ENCODE measurements at places on chromosomes 11 and 22.

DNA sequence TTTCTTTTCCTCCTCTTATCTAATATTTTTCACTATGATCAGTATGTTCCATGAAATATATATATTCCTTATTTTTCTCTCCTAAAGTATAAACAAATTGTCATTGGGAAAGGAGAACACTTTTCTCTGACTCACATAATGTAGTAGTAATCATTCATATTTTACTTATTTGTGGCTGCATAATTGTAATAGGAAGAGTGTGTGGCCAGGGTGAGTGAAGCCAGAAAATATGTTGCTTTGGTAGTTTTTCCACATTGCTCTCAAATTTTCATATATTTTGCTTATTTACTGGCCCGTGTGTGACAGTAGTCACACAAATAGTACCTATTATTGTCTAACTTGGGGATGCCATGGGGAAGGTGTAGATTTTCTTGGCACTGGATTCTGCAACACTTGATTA lies 172.1 kb downstream of the DYNC2H1 start:
- no peaks in the 10 kb centered on the region for H3K36me3 ChIP-seq
- no peaks in the 10 kb centered on the region for H3K27me3 ChIP-seq
- H3K27ac ChIP-seq = no peak overlapping the region

DNA sequence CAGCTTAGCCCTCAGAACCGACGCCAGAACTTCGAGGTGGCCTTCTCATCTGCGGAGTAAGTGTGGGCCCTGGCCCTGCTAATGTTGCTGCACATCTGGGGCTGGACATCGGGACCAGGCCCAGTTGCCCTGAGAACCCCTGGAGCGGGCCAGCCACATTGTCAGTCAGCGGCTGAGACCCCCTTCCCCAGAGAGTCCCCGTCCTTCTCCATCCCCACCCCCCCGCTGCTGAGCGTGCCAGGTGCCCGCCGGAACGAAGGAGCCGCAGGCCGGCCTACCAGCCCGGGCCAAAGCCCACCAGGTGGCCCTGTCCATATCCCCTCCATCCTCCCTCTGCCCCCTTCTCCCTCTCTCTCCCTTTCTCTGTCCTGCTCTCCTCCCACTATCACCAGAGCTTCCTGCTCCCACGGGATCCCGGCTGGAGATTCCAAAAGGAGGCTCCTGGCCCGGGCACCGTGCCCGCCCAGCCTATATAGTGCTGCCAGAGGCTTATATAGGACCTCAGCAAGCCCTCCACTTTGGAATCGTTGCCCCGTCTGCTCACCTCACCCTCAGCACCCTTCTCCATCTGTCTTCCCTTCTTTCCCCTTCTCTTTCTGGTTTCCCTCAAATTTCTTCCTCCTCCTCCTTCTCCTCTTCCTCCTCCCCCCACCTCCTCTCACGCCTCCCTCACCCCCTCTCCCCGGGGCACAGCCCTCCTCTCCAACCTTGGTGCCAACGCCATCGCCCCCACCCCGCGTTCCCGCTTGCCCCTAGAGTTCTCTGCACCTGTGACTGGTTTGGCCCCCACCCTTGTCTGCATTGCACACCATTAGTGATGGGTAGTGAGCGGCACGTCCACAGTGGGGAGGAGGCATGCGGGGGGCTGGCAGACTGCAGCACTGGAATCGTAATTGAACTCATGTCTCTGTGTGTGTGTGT lies 7.3 kb downstream of the SELENOM start:
- H3K27ac ChIP-seq = no peak overlapping the region
- H3K36me3 ChIP-seq = no peaks in the 10 kb centered on the region
- no peak for DNase-seq
- H3K27me3 ChIP-seq = no peaks in the 10 kb centered on the region
- no peak overlapping the region for H3K4me3 ChIP-seq

GRCh38 chr11:69928121-69928520 lies 108.9 kb upstream of the FGF3 start:
- no peak for DNase-seq
- H3K4me3 ChIP-seq = no peak overlapping the region
- no peaks in the 10 kb centered on the region for H3K36me3 ChIP-seq
- H3K27me3 ChIP-seq = no peaks in the 10 kb centered on the region
- no peak overlapping the region for H3K27ac ChIP-seq
- H3K4me1 ChIP-seq = no peaks in the 10 kb centered on the region

GRCh38 chr22:45210174-45210573 lies 30.5 kb downstream of the KIAA0930 start:
- no peak overlapping the region for H3K4me3 ChIP-seq
- H3K27me3 ChIP-seq = no peaks in the 10 kb centered on the region
- DNase-seq = no peak
- H3K36me3 ChIP-seq = no peaks in the 10 kb centered on the region
- H3K4me1 ChIP-seq = peaks cover 14% of the 10 kb centered on the region

DNA sequence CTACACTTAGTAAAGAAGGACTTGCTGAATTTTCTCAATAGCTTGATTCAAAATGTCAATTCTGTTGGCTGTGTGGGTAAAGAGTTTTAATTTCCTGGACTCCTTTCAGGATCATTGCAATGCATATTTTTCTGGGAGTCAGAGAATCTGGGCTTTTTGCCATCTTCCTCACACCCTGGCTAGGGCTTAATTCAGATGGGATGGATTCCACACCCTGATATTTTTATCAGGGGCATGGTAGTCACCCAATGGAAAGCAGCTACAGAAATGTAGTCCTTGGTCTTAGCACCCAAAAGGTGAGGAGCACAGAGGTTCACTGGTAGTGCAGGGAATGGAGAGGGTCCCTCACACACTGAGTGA lies 79.3 kb downstream of the SGSM3 start:
- H3K27ac ChIP-seq = no peak overlapping the region
- H3K36me3 ChIP-seq = no peaks in the 10 kb centered on the region

DNA sequence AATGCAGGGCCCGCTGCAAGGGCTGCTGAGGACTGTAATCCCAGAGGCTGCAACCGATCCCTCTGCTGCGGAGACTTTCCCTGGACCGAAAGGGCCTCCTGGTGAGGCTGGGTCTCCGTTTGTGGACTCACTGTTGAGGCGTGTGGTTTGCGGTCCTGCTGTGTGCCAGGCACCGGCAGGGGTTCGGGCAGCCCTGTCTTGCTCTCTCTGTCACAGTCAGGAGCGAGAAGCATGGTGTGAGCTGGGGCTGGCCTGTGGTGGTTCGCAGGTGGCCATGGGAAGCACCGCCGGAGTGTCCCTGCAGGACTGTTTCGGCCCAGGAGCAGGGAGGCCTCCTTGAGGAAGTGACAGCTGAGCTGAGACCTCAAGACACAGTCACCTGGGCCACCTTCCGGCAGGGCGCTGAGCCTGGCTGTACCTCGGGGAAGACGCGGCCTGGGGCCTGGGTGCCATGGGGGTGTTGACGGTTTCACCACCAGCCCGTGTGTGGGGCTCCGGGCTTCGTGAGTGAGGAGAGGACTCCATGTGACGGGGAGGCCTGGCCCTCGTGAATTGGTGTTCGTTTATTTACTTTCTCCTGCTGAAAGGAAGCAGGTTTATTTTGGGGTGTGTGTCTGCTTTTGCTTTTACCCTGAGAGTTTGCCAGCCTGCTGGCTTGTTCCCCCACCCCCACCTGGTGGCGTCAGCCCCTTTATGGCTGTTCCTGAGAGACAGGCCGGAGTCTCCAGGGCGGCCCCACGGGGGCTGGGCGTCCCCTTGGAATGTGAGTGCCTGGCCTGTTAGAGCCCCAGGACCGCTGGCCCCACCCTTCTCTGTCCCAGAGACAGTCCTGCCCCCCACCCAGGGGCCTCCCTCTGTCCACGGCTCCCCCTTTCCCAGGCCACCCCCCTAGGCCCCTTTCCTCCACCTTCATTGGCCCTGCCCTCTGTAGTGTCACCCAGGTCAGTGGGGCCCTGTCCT lies 122.5 kb downstream of the KCNQ1OT1 start:
- DNase-seq = peak; percentile 7
- no peak overlapping the region for H3K4me3 ChIP-seq
- no peaks in the 10 kb centered on the region for H3K4me1 ChIP-seq
- no peak overlapping the region for H3K27ac ChIP-seq
- no peaks in the 10 kb centered on the region for H3K36me3 ChIP-seq

DNA sequence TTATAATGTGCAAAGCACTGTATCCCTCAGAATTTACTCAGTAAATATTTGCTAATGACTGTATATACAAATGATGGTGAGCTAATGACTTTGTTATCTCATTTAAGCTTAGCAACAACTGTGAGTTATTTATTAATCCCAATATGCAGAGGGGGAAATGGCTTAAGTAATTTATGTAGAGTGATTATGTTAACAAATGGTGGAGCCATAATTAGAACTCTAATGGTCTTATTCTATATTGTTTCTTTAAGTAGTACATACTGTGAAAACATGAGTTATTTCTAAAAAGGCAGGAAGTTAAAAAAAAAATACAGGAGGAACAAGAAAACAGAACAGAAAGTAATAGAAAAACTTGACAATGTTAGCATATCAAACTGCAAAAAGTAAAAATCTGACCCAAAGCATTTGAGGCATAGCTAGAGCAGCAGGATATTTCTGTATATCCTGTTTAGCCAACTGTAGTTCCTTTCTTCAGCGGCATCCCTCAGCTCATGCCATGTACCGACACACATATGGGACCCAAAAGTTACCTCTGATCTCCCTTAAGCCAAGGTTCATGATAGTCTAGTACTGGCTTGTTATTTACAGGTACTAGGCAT lies 94.2 kb downstream of the FCHSD2 start:
- no peaks in the 10 kb centered on the region for H3K4me1 ChIP-seq
- H3K27ac ChIP-seq = peak overlapping the region; percentile 25

DNA sequence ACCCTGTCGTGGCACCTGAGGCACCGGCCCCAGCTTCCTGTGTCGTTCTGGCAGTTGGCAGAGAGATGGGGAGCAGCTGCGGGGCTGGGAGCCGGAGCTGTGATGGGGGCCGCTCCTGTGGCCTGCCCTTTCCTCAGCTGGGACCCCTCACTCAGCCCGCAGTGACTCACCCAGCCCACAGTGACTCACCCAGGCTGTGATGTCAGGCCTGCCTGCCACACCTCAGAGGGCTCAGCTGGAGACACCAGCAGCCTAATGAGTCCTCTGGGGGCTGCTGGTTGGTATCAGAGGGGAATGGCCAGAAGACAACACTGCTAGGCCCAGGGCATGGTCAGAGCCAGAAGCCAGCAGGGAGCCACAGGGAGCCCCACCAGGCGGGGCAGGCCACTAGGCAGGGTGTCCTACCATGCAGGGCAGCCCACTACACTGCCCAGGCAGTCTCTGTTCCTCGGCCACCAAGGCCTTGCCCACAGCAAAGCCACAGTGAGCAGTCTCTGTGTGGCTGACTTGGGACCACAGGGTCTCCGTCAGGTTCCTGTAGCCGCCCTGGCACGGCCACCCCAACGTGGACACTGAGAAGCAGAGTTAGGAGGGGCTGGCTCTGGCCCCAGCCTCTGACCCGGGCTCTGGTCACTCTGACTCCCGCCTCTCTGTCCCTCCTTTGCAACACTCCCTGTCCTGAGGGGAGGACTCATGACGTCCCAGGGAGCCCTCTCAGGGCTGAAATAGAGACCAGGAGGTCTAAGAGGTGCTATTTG lies 4.2 kb upstream of the FXYD2 start:
- peak overlapping the region; percentile 35 for H3K27ac ChIP-seq
- DNase-seq = peak; percentile 80
- H3K4me3 ChIP-seq = no peak overlapping the region
- no peaks in the 10 kb centered on the region for H3K27me3 ChIP-seq

- H3K4me1 ChIP-seq = peaks cover 7% of the 10 kb centered on the region
- peak; percentile 82 for DNase-seq
- H3K27me3 ChIP-seq = no peaks in the 10 kb centered on the region
- peak overlapping the region; percentile 86 for H3K27ac ChIP-seq
- no peaks in the 10 kb centered on the region for H3K36me3 ChIP-seq
- H3K4me3 ChIP-seq = no peak overlapping the region
Measured at GRCh38 chr11:82996966-82997606, 74.6 kb downstream of the RAB30 start.

DNA sequence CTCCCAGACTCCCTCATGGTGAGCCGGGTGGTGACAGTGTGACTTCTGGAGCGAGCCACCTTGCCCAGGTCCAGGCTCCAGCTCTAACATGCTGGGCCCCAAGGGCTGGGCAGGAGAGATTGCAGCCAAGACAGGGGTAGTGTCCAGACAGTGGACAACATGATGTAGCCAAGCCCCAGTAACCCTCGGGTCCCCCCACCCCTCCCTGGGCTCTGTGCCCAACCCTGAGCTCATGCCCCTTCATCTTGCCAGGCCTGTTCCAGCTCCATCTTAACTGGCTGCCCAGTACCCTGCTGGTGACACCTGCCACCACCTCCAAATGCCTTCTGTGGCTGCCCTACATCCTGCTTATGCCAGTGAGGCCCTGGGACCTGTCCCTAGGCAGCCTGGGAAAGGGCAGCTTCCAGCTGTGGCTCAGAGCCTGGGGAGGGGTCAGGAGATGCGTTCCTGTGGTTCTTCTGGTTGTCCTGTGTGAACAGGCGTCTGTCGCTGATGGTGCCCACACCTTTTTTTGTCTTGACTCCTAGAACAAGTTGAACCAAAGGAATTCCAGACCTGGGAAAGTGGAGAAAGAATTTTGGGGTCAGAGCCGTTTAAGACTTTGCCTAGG lies 12.5 kb upstream of the SYT12 start:
- H3K27ac ChIP-seq = no peak overlapping the region
- H3K27me3 ChIP-seq = no peaks in the 10 kb centered on the region
- no peak overlapping the region for H3K4me3 ChIP-seq
- DNase-seq = no peak
- no peaks in the 10 kb centered on the region for H3K4me1 ChIP-seq

DNA sequence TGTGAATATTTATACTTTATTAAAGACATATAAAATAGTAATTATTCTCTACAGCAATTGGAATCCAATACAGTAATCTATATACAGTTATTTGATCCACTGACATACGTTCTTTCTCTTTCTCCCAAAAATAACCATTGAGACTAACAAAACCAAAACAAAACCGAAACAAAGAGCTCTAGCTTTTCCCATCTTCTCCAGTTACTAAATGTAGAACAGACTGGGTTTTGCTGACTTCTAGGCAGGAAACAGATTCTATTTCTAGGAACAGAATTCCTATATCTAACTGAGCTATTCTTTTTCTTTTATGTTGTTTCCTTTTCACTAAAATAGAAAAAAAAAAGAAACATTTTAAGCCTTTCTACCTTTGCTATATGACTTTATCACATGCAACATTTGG lies 80.1 kb downstream of the PACS1 start:
- no peaks in the 10 kb centered on the region for H3K36me3 ChIP-seq
- DNase-seq = no peak
- no peaks in the 10 kb centered on the region for H3K4me1 ChIP-seq
- H3K4me3 ChIP-seq = no peak overlapping the region
- H3K27ac ChIP-seq = no peak overlapping the region
- no peaks in the 10 kb centered on the region for H3K27me3 ChIP-seq

- DNase-seq = no peak
- no peaks in the 10 kb centered on the region for H3K36me3 ChIP-seq
- H3K27me3 ChIP-seq = no peaks in the 10 kb centered on the region
- H3K4me3 ChIP-seq = peak overlapping the region; percentile 42
- no peak overlapping the region for H3K27ac ChIP-seq
Measured at GRCh38 chr11:132943706-132944568, 588.4 kb downstream of the OPCML start.

- DNase-seq = no peak
- no peak overlapping the region for H3K27ac ChIP-seq
- H3K4me3 ChIP-seq = no peak overlapping the region
Measured at GRCh38 chr11:1178906-1179305, 21.2 kb downstream of the MUC5AC start.

Measured in Peyer's patch (tissue), 4 donors.